ENCODE measurements at places on chromosomes 2 and 18.

DNA sequence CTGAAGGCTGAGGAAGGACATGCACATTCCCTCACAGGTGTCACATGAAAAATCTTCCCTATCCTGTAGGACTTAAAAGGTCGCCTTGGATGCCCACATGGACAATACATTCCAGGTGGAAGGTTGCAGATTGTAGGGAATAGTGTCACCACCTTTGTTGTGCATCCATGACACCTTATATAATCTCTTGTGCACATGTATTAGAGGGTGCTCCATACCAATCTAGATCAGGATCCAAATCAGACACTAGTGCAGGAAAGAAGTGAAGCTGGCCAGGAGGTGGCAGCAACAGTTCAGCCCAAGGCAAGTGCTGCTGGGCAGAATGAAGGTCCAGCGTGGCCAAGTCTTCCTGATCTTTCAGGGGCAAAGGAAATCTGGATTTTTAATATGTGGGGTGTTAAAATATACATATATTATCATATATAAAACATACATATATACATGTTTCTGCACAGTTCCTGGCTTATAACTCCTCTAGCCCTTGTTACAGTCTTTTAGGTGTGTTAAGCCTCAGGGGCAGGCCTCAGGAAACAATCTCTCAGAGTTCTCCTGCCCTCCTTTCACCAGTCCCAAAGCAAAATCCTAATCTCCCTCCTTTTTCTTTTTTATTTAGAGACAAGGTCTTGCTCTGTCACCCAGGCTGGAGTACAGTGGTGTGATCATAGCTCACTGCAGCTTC is 16.6 kb downstream of the NIF3L1 start:
- DNase-seq: peak; percentile 10

DNA sequence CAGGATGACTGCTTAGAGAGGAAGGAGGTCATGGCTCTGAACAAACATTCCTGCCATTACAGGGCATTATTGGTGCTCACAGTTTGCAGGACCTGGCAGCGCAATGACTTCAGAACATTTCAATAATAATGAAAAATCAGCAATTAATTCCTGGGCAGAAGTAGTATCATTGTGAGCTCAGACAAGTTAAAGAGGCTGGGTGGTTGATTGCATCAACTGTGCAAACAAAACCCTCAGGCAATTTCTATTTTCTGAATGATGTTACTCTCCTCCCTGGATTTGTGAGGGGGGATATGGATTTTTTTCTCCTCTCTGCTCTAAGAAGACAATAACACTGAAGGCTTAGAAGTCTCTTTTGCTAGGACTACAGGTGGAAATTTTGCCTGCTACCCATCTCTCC is 168.1 kb upstream of the TACR1 start:
- DNase-seq: no peak

- DNase-seq: no peak
These were observed 59.5 kb upstream of the YWHAQ start for GRCh38 chr2:9690252-9690651.

- DNase-seq: no peak
These were observed 10.4 kb downstream of the UBE2E3 start for GRCh38 chr2:180990794-180991193.

DNA sequence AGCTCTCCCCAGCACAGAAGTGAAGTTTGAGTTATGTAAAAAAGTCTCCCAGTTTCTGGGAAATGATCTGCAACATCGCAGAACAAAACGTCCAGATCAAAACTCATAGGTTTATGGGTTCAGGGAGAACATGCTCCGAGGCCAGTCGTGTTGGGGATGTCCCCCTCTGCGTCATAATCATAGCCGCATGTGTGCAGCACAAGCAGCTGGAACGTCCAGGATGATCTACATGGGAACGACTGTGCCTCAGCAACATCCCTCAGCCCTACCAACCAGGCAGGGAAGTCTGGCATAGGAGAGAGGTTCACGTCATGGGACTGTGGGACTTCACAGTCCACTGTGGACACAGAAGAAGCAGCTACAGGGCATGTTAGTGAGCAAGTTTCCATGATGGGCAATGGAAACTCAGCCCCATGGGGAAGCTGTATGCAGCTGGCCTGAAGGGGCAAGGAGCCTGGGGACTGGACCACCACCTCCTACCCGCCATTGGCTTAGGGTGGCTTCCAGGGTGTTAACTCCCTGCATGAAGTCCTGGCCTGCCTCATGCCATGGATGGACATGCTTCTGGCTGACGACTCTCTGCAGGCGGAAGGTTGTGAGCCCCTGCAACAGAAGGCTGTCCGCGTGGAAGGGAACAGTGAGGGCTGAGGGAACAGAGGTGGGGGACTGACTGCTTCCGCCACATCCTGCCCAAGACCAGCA is 96.9 kb downstream of the COPS8 start:
- DNase-seq: no peak

- DNase-seq: no peak
These were observed 66.7 kb upstream of the RMDN2 start for GRCh38 chr2:37858400-37858711.

DNA sequence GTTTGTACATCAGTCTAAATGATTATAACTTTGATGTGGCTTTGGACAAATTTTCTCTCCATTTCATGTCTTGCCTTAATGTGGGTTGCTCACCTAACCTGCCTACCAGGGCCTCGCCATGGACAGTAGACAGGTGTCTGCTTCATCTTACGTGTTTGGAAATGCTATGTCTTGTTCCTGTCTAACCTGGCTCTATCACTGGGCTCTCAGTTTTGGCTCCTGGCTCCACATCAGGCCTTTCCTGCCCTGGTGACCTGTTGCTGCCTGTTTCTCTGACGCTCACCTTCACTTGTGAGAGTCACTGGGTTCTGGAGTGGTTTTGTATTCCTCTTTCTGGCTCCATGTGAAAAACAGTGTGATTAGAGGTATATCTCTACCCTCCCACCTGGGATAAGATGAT is 65.9 kb downstream of the PHLPP1 start:
- DNase-seq: no peak

DNA sequence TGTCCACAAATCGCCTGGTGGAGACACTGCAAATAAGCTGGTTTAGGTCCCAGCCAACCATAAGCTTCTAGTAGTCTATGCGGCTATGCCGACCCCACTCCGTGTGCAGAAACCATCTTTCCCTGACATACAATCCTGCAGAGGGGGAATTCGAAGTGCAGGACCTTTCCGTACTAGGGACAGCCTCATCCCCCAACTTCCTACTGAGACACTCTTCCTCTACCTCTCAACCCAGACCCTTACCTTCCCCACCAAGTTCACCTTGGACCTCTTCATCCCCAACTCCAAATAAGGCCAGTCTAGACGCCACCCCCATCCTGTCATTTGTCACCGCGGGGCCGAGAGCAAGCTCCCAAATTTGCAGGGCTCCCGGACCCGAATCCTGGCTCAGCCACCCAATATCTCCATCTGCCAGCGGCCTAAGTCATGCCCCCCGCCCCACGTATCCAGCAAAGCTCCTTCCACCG is 496 bp downstream of the SUCLG1 start:
- peak; percentile 3 for DNase-seq

- no peak for DNase-seq
These were observed 17.7 kb downstream of the ARL5A start for GRCh38 chr2:151810489-151810888.

GRCh38 chr2:201777869-201778268 is 2.9 kb downstream of the ALS2 start:
- no peak for DNase-seq

DNA sequence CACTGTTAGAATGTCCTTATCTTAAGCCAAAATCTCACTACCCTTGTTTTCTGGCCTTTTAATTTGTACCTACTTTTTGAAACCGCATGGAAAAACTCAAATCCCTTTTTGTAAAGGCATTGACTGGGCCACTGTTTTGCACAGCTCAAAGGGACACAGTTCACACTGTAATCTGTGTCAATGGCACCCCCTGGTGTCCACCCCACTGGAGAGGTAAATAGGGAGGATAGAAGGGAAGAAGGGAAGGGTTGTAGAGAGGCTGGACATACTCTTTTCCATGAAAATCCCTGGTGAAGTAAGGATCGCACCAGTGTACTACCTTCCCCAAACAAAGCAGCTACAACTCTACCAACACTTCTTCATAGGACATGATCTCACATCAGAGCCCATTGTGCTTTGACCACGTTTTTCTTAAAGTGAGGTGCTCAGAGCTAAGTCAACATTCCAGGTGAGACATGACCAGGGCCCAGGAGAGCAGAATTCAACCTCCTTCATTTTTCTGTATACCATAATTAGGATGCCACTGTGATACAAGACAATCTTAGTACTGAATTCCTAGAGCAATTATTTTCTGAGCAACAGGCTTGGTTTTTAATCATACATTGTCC is 92.4 kb upstream of the RMDN2 start:
- peak; percentile 76 for DNase-seq

DNA sequence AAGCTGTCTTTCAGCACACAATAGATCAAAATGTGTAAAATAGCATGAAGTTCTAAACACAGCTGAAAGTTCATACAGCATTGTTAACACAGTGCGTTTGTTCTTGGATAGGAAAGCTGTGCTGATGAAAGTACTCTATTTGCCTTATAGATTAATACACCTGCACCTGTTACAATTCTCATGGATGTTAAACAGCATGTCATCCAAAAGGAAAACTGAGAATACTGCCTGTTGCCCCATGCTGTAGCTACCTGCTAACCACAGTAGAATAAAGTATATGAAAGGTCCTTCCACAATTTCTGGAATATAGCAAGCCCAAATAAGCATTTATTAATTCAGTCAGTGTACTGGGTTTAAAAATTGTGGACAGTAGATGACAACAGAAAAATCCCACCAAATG is 166.7 kb upstream of the DTNA start:
- DNase-seq: no peak

DNA sequence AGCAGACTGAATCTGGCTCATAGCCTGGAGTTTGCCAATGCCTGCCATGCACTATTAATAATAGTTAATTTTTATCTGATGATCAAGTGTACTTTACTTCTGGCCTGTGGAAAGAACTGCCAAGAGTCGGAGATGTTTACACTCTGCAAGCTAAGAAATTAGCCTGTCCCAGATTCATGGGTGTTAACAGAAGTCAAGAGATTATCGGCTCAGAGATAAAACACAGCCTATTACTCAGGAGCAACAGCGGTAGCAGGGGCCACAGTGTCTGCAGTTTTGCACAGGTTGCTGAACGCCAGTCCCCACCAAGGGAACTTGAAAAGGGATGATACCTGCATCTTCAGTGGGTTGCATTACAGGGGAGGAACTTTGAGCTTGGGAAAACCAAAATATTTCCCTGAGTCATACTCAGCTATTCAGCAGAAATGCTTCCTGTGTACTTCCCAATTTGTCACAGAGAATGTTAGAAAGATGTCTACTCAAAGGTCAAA is 4.3 kb upstream of the ADI1 start:
- DNase-seq: no peak

- DNase-seq: no peak
These were observed 2.0 kb downstream of the SNORC start for GRCh38 chr2:232871835-232872736.

- DNase-seq: no peak
These were observed 86.8 kb upstream of the UXS1 start for GRCh38 chr2:106280722-106281446.

GRCh38 chr2:64491426-64491825 is 32.7 kb upstream of the AFTPH start:
- DNase-seq: no peak

DNA sequence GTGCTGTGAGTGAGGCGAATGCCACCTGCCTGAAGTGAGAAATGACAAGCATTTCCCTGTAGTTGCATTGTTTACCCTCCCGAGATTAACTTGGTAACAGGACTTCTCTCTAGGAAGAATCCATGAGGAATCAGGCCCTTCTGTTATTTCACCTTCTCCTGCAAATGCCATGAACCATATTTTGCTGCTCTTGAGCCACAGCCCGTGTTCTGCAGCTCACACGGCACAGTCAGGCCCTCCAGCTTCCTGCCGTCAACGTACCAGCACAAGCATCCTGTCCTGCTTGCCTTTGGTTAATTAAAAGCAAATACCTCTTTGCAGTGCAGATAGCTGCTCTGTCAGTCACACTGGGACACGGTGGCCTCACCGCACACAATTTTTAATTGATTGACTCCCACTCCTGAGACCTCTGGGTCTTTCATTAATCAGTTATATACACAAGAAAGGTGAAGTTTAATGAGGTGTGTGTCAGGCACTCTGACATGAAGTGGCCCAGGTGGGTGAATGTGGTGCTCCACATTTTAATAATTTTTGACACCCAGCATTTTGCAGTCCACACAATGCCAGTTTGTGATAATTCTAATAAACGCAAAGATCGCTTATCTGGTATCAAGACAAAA is 95.3 kb upstream of the ASB18 start:
- no peak for DNase-seq

- DNase-seq: no peak
These were observed 36.2 kb downstream of the PTPN18 start for GRCh38 chr2:130391872-130392670.

DNA sequence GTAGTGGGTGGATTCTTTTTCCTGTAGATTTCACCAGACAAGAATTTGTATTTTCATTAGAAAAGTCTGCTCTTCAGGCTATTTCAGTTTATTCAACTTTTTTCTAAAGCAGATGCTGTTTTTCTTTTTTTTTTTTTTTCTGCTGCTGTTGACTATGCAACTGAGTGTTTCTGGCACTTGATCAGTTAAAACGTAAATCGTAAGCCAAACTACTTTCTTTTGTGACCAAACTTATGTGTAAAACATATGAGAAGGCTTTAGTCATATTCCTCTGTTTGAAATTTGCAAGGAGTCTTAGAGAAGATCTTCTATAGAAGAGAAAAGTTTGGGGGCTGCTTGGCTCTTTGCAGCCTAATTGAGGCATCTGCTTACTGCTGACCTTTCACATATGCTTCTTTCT is 170.1 kb downstream of the PARD3B start:
- no peak for DNase-seq

GRCh38 chr2:181348107-181348837 is 108.9 kb upstream of the ITGA4 start:
- no peak for DNase-seq

GRCh38 chr2:117693154-117693553 is 121.3 kb upstream of the DDX18 start:
- DNase-seq: no peak

DNA sequence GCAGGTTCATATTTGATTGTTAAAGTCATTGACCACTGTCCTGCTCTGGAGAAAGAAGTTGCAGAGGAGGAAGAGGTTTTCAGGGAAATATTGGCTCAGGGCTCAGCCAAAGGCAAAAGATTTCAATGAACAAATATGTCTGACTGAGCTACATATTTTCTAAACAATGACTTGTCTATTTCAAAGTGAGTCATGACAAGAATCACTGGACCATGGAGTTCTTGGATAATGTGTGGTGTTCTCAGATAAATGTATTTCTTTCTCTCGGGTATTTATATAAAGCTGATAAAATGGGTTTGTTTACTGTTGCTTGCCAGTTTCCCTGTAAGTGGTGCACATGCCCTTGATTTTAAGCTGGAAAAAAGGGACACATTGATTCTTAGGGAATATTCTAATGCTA is 34.3 kb upstream of the RMP24 start:
- DNase-seq: no peak
